ENCODE measurements at places on chromosomes 3 and 15.

DNA sequence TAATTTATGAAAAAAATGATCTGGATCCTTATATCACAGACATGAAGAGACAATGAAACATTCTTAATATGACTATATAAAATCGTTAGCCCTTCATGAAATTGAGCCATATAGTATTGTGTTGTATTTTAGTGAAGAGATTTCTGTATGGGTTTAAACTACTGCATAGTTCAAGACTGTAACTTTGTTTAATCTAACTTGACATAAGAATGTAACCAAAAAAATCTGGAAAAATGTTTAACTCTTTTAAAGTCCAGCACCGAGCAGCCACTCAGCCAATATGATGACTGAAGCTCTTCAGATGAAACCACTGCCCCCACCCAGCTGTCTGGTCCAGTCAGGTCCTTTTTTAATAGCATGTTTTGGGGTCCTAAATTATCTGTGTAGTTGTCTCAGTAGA lies 4.9 kb downstream of the NANOGP8 start:
- DNase-seq, result no peak

DNA sequence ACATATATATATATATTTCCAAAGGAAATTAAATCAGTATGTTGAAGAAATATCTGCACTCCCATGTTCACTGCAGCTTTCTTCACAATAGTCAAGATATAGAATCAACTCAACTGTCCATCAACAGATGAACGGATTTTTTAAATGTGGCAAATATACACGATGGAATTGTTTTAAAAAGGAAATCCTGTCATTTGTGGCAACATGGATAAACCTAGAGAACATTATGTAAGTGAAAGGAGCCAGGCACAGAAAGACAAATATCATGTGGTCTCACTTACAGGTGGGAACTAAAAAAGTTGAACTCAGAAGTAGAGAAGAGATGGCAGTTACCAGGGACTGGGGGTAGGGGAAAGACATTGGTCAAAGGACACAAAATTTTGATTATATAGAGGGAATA lies 253.7 kb downstream of the ULK4 start:
- DNase-seq, result no peak

DNA sequence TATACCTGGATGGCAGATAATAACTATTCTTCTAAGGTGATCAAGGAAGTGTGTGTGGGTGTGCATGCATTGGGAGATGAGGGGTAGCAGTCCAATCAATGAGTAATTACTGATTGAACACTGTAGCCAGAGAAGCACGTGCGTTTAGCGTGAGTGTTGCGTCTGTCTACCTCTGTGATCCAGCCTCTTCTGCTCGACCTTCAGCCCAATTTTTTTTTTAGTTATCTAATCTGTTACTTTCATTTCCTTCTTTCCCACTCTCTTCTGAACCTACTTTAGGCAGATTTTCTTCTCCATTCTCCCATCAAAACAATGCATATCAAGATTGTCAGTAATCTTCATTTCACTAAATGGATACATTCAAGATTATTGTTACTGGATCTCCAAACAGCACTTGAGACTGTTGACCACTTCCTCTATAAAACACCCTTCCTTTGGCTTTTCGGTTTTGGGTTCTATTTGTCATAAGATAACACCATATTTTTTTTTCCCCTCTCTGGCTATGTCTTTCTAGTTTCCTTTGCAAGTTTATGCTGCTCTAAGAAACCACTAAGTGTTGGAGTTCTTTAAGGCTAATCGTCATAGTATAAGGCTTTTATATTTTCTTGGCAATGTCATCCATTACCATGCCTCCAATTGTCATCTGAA lies 41.0 kb downstream of the MCTP2 start:
- DNase-seq, result no peak

DNA sequence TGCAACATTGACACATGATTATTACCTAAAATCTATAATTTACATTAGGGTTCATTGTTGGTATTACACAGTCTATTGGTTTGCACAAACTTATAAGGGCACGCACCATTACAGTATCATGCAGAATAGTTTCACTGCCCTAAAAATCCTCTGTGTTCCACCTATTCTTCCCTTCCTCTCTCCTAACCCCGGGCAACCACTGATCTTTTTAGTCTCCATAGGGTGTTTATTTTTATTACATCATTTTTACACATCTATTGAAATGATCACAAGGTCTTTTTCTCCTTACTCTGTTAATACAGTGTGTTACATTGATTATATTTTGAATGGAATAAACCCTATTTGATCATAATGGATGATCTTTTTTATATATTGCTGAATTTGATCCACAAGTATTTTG lies 15.5 kb upstream of the ECT2 start:
- DNase-seq, result no peak

GRCh38 chr3:119492128-119492527 lies 6.2 kb upstream of the TIMMDC1 start:
- no peak for DNase-seq

GRCh38 chr15:74906067-74906449 lies 593 bp downstream of the FAM219B start:
- peak; percentile 26 for DNase-seq

GRCh38 chr3:62226601-62227339 lies 146.6 kb downstream of the FEZF2 start:
- DNase-seq, result no peak

- DNase-seq, result no peak
Observed at GRCh38 chr3:171156401-171157010, 130.0 kb upstream of the SLC2A2 start.

- DNase-seq, result no peak
Observed at GRCh38 chr3:133211449-133211848, 173.3 kb downstream of the TMEM108 start.

DNA sequence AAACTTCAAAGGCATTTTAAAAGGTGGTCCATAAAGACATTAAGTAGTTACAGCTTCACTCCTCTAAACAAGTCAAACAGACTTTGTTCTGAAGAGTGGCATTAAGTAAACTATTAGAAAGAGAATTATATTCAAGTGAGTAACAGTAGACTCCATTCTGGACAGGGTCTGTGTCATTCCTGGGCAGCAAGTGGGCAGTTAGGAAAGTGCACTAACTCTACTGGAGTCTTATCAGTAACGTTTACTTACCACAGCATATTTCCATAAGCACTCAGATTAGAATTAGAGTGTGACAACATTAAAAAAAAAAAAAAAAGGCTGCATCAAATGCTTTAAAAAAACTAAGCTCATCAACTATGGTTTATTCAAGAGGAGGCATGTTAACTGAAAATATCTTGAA lies 10.6 kb downstream of the UBR1 start:
- DNase-seq, result no peak

DNA sequence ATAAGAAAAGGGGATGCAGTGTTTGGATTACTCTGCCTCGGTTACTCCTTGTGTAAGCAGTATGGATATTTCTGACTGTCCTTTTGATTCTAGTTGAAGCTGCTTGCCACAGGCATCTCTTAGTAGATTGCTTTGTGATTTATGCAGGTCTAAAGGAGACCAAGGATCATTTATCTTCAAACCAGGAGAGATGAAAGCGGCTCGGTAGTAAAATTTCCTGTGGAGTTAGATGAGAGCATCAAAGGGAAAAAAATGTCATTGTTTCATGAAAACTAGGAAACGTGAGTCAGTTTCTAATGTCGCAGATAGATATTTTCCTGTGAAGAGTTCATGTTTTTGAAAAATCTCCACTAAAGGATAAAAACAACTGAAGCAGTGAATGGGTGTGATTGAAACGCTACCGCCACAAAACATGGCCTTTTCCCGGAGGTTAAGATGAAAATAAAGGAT lies 254.0 kb upstream of the TBL1XR1 start:
- no peak for DNase-seq

DNA sequence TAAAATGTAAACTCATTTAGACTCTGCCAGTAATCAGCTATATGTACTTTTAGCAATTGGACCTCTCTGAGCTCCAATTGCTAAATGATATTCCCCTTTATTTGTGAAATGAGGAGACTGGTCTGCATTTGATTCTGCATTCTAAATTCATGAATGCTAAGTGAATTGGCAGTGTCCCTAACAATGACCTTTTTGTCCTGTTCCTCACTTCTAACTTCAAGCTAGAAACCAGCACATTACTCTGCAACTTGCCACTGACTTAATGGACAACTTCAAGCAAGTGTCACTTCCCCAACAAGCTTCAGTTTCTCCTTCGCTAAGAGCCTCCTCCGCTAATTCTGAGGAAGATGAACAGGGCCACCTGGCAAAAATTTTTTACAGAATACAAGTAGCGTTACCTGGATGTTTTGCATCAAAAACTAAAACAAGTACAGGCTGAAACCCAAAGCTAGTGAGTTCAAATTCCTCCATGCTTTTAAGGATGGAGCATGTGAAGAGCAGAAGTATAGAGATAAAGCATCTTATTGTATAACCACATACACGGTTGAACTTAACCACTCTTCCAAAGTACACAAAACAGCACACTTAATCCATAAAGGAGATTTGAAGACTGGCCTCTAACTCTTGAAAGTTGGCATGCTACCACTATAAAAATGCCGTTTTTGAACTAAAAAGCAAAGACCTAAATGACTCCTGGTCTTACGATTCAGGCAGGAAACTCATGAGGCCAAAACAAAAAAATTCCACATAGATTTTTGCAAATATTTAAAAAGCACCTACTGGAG lies 207.6 kb downstream of the MAGI1 start:
- no peak for DNase-seq

DNA sequence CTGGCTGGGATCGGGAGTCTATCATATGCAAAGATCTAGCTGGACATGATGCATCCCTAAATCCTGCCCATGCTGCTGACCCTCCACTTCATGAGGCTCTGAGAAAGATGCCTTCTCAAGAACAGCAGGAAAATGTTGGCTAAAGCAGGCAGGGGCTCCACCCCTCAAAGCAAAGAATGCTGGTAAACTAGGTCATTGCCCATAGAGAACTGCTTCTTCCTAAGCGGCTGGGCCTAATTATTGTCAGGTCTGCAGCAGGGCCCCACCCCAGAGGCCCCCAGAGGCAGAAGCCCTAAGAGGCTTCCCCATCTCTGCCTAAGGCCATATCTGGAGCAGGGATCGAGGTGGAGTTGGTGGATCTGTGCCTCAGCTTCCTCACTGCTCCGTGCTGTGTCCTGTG lies 447.4 kb upstream of the PROK2 start:
- no peak for DNase-seq

- no peak for DNase-seq
Observed at GRCh38 chr15:35833581-35833980, 287.6 kb upstream of the DPH6 start.

DNA sequence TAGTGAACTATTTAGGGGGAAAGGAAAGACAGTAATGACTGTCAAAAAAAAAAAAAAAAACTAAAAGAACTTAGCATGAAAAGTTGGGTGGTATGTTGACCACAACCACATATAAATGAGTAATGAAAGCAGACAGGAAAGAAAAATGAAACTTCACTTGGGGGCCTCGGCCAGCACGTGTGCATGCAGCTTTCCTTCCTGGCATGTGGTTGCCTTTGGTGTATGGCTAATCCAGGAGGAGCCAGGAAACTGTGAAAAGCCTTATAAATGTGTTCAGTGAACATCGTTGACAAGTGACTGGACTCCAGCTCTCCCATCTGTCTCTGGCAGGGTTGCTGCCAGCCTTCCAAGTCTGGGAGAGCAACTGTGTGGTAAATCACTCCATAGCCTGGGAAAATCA lies 195.1 kb downstream of the DTWD1 start:
- DNase-seq, result no peak

DNA sequence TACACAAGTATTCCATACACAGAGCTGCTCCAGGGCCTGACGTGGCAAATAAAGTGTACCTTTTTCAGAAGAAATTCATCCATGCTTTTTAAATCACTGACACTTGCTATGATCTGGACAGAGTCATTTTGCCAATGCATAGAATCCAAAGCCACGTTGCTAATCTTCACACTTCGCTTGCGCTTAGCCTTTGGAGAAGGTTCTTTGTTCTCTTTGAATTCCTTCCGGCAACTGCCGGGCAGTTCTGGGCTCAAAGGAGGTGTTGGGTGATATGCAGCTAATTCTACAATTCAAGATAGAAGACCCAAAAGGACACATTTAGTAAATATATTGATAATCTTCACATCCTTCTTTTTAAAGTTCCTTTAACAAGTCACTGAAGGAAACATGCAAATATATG lies 69.9 kb downstream of the NR2E3 start:
- DNase-seq, result no peak

GRCh38 chr3:39434574-39434973 lies 28.1 kb downstream of the RPSA start:
- no peak for DNase-seq

DNA sequence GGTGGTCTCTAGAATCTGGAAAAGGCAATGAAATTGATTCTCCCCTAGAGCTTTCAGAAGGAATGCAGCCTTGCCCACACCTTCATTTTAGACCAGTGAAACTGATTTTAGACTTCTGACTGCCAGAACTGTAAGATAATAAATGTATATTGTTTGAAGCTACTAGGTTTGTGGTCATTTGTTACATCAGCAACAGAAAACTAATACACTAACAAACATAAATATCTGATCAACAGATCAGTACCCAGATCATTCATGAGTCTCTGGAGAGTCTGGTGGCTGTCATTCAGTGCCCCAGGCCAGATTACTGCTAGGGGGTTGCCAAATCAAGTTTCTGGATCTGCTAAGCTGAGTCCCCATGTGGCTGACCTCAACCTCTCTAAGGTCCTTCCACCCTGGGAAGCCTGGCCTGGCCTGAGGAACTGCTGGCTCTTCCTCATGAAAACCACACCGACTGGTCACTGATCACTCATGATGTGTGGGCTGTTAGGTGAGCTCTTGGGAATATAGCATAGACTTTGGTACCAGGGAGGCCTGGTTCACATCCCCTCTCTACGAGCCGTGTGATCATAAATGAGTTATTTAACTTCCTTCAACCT lies 11.1 kb upstream of the LACTB start:
- no peak for DNase-seq

DNA sequence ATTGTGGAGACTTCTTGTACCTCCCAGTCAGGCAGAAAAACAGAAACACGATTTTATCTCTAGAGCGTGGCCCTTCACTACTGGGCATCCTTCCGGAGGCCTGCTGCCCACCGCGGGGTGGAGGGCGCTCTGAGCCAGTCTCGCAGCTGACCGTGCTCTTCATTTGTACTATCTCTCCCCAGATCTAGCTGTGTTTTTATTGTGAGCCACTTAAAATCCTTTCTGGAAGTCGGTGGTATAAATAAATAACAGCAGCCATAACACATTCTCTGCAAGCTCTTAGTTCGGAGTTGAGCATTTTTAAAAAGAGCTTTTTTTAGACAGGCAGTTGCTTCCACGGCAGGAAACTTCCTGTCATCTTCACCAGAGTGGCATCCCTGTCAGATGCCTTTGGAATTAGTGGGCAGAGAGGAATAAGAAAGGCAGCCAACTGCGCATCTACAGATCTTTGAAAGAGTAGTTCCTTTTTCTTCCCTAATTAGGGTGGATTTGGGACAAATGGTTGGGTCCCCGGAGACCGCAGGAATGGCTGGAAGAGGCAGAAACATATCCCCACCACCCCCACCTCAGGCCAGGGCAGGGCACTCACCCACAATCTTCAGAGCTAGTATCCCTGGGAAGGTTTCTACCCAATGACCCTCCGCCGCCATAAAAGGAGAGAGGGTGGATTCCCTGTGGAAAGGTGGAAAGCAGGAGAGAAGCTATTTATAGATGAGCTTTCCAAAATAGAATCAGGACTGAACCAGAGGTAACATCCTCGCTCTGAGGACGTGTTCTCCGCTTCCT lies 91.1 kb downstream of the TOP2B start:
- DNase-seq, result no peak

GRCh38 chr3:175422744-175423143 lies 563.6 kb downstream of the NAALADL2 start:
- DNase-seq, result no peak

Data from posterior cingulate gyrus (tissue), 11 donors.